Endothelial cell (in vitro differentiated cells): ENCODE measurements at places on chromosomes 4 and X. TPM values are rescaled to one million over a fixed set of nuclear protein-coding genes. Genes with fewer than 3 reads are reported as not detected.

Gene TCEAL9
- 126 TPM for total RNA-seq

Gene KIAA1210
- total RNA-seq: not detected

Gene ADH1C
- not detected for total RNA-seq

Gene C4orf36
- total RNA-seq: 0.72 TPM

GRCh38 chr4:130530505-130530904 is 1434.6 kb downstream of the C4orf33 start:
- H3K4me1 ChIP-seq: no peaks in the 10 kb centered on the region
- H3K4me3 ChIP-seq: no peak overlapping the region
- H3K36me3 ChIP-seq: no peaks in the 10 kb centered on the region
- no peak overlapping the region for H3K27ac ChIP-seq
- H3K27me3 ChIP-seq: no peaks in the 10 kb centered on the region
- no peak for DNase-seq

DNA sequence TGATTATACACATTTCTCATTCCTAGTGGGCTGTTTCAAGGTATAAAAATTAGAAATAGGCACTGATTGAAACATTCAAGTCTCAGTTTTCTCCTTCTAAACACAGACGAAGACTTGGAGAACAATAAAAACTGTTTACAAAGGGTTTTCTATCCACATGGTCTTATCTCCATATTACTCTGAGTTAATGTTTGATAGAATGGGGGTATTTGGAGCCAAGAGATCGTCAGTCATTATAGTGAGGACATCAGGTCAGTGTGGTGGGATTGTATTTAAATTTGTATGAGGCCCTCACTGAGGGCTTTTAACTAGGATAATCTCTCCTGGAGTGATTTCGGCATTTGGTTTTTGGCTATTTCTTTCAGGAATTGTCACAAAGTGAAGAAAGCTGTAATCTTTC is 16.4 kb upstream of the DYNLT3 start:
- H3K27ac ChIP-seq: no peak overlapping the region
- no peak overlapping the region for H3K4me3 ChIP-seq

DNA sequence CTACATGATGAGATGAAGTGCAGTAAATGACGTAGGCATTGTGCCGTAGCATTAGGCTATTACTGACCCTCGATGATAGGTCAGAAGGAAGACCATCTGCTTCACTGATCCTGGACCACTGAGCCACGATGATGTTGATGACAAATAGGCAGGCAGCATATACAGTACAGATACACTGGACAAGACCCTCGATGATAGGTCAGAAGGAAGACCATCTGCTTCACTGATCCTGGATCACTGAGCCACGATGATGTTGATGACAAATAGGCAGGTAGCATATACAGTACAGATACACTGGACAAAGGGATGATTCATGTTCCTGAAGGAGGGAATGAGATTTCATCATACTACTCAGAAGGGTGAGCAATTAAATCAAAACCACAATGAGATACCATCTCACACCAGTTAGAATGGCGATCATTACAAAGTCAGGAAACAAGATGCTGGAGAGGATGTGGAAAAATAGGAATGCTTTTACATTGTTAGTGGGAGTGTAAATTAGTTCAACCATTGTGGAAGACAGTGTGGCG is 50.9 kb downstream of the BEND4 start:
- no peak overlapping the region for H3K27ac ChIP-seq
- DNase-seq: no peak
- H3K4me1 ChIP-seq: no peaks in the 10 kb centered on the region
- no peaks in the 10 kb centered on the region for H3K36me3 ChIP-seq
- H3K4me3 ChIP-seq: no peak overlapping the region

DNA sequence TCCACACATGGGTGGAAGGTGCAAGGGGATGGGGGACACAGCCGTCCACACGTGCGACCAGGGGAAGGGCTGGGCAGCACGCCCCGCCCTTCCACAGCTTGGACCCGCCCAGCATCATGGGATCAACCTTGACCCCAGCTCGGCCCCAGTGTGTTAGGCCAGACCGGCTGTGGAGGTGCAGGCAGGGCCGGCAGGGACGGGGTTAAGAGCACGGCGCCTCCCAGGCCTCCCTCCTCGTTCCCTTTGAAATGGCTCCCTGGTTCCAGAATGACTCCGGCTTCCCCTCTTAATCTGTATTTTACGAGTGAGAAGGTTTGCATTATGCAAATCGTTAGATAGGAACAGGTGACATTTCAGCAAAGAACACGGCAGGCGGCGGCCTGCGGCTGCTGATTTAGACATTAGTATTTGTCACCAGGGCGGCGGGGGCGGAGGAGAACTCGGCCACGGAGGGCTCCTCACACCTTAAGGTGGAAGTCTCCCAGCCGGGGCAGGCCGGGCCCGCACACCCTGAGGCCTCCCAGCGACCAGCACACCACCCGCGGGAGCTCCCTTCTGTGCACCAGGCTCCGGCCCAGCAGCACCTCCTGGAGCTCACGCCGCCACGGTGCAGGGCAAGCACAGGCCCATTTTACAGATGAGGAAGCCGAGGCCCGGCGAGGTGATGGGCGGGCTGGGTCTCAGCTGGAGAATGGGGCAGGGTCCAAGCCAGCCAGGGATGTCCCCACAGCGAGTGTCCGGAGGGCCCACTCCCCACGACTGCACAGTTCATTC is 116.1 kb downstream of the FAM53A start:
- peaks cover 3% of the 10 kb centered on the region for H3K4me1 ChIP-seq
- peaks cover 8% of the 10 kb centered on the region for H3K27me3 ChIP-seq
- no peak overlapping the region for H3K27ac ChIP-seq
- peaks cover 2% of the 10 kb centered on the region for H3K36me3 ChIP-seq

- peaks cover 8% of the 10 kb centered on the region for H3K36me3 ChIP-seq
- DNase-seq: no peak
Observed at GRCh38 chr4:7161721-7162214, 30.6 kb upstream of the SORCS2 start.

DNA sequence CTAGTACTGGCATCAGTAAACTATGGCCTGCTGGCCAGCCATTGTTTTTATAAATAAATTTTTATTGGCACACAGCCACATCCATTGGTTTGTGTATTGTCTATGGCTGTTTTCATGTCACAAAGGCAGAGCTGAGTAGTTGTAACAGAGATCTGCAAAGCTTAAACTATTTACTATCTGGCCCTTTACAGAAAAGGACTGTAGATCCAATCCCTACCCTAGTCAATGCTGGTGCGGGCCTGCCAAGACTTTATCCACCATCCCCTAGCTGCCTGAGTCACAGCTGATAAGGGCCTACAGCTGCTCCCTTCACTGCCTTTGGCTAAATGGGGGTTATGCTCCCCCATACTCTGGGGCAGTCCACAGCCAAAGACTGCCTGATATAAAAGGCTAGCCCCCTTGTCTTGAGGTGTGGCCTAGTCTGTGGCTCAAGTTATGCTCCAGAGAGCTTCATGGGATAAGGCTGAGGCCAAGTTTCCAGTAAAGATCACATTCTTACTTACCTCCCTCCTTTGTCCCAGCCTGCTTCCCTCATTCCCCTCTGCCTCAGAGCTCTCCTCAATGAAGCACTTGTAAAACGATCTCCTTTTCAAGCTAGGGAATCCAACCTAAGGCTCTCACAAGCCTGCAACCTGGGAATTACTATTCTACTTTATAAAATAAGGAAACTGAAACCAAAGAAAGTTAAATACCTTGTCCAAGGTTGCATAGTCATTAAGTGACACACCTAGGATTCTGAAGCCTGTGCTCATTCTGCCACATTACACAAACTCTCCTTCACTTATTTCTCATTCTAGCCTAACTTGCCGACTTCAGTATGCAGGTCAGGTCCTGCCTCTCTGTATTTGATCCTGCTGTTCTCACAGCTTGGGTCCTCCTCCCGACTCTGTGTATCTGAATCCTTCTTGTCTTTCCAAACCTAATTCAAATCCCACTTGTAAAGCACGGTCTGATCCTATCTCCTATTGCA is 20.7 kb downstream of the ACE2 start:
- H3K36me3 ChIP-seq: no peaks in the 10 kb centered on the region
- no peak overlapping the region for H3K4me3 ChIP-seq
- no peak overlapping the region for H3K27ac ChIP-seq
- H3K4me1 ChIP-seq: no peaks in the 10 kb centered on the region
- no peaks in the 10 kb centered on the region for H3K27me3 ChIP-seq

GRCh38 chr4:42628740-42629139 is 28.2 kb downstream of the ATP8A1 start:
- no peaks in the 10 kb centered on the region for H3K27me3 ChIP-seq
- H3K4me3 ChIP-seq: no peak overlapping the region
- no peak overlapping the region for H3K27ac ChIP-seq
- DNase-seq: no peak
- no peaks in the 10 kb centered on the region for H3K36me3 ChIP-seq
- peaks cover 4% of the 10 kb centered on the region for H3K4me1 ChIP-seq

DNA sequence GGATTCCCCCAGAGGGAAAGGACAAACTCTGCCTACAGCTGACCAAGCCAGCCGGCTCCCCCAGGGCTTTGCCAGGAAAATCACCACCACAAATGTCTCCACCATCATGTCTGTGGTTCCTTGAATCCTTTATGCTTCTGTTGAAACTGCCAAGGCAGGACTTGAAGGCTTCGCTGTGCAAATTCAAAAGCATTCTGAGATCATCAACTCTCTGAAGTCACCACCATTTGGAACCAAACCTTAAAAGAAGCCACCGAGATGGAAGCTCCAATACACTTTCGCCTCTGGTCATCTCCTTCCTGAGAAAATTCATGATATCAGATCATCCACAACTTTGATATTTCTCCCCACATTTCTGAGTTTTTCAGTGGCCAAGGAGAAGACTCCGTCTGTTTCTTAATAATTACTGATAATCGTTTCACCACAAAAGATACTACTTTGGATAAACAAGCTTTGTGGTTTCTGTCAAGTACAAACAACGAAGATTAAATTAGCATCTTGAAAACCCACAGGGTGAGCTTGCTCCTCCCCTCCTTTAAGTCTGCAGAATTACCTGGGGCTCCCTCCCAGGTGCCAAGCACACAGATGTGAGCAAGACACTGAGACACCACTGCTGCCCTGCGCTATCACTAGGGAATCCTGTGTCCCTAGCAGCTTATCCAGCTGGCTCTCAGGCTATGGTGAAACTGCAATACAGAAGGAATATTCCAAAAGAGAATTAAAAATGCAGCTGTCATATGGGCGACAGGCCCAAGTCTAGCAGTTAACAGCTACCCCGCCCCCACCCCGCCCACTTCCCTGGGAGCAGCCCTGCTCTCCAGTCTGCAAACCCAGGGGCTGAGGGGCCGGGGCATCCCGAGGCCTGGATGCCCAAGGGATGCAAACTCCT is 125.0 kb upstream of the TBL1X start:
- peaks cover 13% of the 10 kb centered on the region for H3K4me1 ChIP-seq
- H3K4me3 ChIP-seq: no peak overlapping the region
- no peak for DNase-seq
- H3K27me3 ChIP-seq: peaks cover 1% of the 10 kb centered on the region
- no peaks in the 10 kb centered on the region for H3K36me3 ChIP-seq

DNA sequence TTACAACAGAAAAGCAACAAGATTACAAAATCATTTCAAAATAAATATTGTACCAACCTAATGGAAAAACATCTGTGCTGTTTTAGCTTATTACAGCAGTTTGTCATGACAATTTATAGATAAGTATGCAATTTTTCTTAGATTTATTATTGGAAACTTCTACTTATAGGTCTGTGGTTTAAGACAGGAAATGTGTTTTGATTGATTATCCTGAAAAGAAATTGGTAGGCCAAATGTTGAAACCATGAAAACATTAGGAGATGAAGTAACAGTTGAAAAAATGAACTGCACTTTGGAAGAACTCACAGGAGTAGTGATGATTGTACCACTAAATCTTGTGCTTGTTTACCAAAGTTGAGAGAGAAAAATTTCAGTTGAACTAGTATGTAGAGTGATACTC is 162.2 kb upstream of the GIMD1 start:
- no peaks in the 10 kb centered on the region for H3K27me3 ChIP-seq
- H3K36me3 ChIP-seq: no peaks in the 10 kb centered on the region
- no peak overlapping the region for H3K4me3 ChIP-seq
- no peaks in the 10 kb centered on the region for H3K4me1 ChIP-seq
- no peak overlapping the region for H3K27ac ChIP-seq
- DNase-seq: no peak

DNA sequence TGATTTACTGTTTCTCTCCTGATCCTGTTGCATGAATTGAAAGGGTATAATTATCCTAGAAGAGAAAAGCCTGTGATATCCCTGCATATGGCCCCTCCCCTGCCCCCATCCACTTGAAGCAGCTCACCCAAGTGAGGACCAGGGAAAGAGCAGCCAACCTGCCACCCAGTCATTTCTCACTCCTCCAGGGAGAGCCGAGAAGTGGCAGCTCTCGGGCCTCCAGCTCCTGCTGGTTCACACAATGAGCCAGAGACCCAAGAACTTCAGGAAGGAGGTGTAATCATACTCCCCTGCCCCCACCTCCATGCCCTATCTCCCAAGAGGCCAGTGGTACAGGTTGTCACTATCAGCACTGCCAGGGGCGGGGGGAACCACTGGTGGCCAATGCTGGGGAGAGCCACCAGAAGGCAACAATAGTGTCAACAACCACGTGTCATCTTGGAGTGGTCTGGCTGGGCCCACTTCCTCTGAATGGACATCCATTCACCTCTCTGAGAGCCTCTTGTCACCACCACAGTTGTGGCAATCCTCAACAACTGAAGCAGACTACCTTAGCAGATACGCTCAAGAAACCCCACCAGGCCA is 42.9 kb downstream of the APOO start:
- H3K4me1 ChIP-seq: no peaks in the 10 kb centered on the region
- H3K27me3 ChIP-seq: peaks cover 4% of the 10 kb centered on the region
- H3K27ac ChIP-seq: no peak overlapping the region

DNA sequence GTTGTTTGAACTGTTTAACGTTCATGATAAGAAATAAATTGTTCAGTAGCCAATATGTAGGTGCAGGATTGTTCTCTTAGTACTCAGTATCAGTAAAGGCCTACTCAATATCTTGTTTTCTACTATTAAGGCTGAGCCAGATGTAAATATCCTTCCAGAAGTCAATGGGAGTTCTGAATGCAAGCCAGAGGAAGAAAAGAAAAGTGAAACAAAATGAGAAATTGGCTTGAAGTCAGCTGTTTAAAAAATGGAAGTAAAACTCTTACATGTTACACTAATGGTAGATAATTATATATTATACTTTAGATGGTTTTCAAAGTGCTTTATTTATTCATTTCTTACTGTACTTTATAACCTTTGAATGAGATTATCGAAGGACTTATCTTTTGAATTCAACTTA is 1417.9 kb downstream of the ADGRL3 start:
- no peak overlapping the region for H3K27ac ChIP-seq
- H3K27me3 ChIP-seq: no peaks in the 10 kb centered on the region
- no peaks in the 10 kb centered on the region for H3K36me3 ChIP-seq
- no peak for DNase-seq
- no peaks in the 10 kb centered on the region for H3K4me1 ChIP-seq

- no peak overlapping the region for H3K4me3 ChIP-seq
- no peak overlapping the region for H3K27ac ChIP-seq
- H3K36me3 ChIP-seq: no peaks in the 10 kb centered on the region
- H3K4me1 ChIP-seq: peaks cover 4% of the 10 kb centered on the region
- no peak for DNase-seq
Observed at GRCh38 chr4:182015893-182016292, 227.3 kb upstream of the TENM3 start.

- H3K4me1 ChIP-seq: no peaks in the 10 kb centered on the region
- H3K36me3 ChIP-seq: no peaks in the 10 kb centered on the region
- no peak for DNase-seq
- no peak overlapping the region for H3K4me3 ChIP-seq
Observed at GRCh38 chrX:69088171-69088938, 76.9 kb downstream of the PJA1 start.

GRCh38 chr4:125045311-125045710 is 269.4 kb upstream of the FAT4 start:
- H3K27me3 ChIP-seq: no peaks in the 10 kb centered on the region
- no peaks in the 10 kb centered on the region for H3K4me1 ChIP-seq
- H3K36me3 ChIP-seq: no peaks in the 10 kb centered on the region

GRCh38 chrX:53089925-53090324 is 4.0 kb upstream of the KANTR start:
- no peak for DNase-seq
- H3K36me3 ChIP-seq: peaks cover 11% of the 10 kb centered on the region
- no peak overlapping the region for H3K27ac ChIP-seq
- peaks cover 18% of the 10 kb centered on the region for H3K4me1 ChIP-seq
- no peaks in the 10 kb centered on the region for H3K27me3 ChIP-seq
